ENCODE measurements at places on chromosomes 1 and 21.

GRCh38 chr1:66576645-66577044 lies 42.7 kb downstream of the SGIP1 start:
- no peak for DNase-seq

- no peak for DNase-seq
These were observed 184.1 kb upstream of the ZNHIT6 start for GRCh38 chr1:85892366-85892765.

- DNase-seq, result no peak
These were observed 229.5 kb upstream of the USP24 start for GRCh38 chr1:55444667-55445066.

DNA sequence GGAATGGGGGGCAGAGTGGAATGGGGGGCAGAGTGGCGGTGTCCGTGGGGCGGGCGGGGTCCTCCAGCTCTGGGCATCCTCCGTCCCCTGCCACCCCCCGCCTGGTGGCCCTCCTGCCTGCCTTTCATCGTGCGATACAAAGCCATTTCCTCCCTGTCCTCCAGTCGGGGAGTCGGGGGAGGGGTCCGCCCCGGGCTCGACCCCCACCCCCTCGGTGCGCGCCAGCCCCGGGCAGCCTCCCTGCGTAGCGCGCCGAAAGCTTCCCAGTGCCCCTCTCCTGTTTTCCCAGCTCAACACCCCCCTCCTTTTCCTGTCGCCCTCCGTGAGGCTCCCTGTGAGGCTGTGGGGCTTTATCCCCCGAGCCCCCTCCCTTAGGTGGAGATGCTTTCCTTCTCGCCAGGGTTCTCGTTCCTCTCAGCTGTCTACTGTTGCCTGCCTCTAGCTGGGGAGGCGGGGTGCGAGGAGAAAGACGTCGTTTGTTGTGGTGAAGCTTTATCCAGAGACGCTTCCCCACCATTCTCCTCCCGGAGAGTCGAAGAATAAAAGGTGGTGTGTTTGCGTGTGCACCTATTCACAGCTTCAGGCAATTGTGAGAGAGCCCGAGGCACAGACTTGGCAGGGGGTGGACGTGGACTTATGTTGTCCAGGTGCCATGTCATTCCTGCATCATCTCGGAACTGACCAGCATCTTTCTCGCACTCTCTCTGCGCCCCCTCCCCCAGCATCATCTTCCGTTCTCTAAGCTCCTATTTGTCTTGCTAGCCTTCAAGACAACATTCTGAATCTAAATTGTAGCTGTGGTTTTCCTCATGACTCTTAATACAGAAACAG lies 848 bp downstream of the DNM3 start:
- peak; percentile 13 for DNase-seq

All from GM06990 (cell line).